Posterior cingulate gyrus (tissue), 11 donors: ENCODE measurements at places on chromosomes 1 and 21.
A peak's percentile ranks its signal among the peaks of the same experiment; 100 is the strongest.

GRCh38 chr1:198019126-198019525, 102.0 kb downstream of the LHX9 start:
- DNase-seq, result no peak

DNA sequence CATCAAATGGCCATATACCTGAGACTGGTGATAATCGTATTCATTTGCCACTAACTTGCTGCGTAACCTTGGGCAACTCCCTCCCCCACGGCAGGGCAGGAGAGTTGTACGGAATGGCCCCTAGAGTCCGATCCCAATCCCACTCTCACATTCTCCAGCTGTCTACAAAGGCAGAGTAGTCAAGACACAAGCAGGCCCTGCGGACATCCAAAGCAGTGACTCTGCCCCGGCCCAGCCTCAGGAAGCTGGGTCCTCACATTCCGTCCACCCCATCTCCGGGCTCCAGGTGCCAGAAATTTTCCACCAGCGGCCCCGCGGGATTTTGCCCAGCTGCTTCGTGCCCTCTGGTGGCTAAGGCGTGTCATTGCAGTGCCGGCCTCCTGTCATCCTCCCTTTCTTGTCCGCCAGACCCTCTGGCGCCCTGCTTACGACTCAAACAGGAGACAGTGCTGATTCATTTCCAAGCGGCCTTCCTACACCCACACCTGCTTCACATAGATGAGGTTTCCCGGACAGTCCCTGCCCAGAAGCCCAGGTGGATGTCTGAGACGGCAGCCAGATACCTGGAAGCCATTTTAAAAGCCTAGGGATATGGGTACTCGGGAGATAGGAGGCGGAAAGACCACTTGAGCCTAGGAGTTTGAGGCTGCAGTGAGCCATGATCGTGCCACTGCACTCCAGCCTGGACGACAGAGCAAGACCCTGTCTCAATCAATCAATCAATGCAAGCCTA, 2.9 kb upstream of the S100A2 start:
- peak; percentile 96 for DNase-seq

DNA sequence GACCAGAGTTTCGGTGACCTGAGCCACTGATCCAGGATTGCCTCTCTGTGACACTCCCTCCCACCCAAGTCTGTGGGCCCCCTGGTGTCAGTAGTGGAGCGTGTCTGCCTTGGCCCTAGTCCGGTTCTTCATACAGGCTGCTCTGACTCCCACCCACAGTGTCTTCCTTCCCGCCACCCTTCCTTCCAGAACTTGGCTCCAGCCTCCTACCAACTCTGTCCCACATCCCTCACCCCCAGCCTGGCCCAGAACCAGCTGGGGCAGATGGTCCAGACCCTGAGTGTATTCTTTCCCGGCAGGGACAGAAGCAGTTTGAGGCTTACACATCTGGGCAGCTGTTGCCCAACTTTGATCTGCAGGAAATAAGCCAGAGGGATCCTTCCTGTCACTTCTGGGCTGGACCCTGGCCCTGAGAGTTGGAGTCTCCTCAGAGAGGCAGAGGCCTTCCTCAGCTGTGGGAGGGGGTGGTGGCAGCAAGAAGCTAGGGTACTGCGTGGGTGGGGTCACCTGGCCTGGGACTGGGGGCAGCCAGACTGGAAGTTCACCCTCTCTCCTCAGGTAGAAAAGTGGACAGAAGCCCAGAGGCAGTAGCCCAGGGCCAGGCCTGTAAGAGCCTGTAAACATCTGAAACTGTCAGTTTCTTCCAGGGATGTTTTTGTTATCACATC, 43.1 kb upstream of the EPS8L3 start:
- DNase-seq, result no peak

GRCh38 chr1:115329965-115330364, 8.1 kb downstream of the NGF start:
- no peak for DNase-seq

DNA sequence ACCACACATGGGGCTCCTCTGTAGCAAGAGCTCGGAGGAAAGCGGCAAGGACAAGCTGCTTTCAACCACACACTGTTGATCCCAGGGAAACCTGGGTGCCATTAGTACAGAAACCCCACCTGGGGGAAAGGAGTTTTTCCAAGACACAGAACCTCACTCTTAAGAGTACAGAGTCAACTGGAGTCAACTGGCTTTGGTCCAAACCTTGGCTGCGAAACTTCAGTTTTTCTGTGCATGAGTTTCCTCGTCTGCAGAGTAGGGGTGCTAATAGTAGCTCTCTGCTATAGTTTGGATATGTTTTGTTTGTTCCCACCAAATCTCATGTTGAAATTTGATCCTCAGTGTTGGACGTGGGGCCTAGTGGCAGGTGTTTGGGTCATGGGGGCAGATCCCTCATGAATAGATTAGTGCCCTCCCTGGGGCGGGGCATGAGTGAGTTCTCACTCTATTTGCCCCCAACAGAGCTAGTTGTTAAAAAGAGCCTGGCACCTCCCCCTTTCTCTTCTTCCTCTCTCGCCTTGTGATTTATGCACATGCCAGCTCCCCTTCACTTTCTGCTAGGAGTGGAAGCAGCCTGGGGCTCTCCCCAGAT, 161.1 kb downstream of the PIGK start:
- DNase-seq, result no peak

DNA sequence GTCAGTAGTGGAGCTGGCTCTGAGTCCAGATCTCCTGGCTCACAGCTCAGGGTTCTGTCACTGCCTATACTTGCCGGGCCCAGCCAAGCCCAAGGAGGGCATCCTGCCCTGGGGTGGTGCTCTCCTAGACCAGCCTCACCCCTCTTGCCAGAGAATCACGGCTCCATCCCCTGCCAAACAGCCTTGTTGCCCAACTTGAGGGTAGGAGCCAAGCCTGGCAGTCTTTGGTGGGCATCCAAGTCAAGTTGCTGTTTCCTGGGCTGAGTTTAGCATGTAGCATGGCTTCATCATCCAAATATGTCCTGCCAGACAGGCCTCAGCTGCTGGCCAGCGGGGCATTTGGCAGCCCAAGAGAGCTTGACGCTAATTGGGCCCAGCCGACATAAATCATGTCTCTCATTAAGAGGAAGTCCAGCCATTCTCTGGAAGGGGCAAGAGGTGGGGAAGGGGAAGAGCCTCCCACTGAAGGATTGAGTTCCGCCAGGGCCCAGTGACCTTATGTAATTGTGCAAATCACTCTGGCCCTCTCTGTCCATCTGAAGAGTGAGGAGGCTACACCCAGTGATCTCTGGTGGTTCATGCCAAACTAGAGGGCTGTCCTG, 22.6 kb upstream of the TRABD2B start:
- DNase-seq, result no peak

DNA sequence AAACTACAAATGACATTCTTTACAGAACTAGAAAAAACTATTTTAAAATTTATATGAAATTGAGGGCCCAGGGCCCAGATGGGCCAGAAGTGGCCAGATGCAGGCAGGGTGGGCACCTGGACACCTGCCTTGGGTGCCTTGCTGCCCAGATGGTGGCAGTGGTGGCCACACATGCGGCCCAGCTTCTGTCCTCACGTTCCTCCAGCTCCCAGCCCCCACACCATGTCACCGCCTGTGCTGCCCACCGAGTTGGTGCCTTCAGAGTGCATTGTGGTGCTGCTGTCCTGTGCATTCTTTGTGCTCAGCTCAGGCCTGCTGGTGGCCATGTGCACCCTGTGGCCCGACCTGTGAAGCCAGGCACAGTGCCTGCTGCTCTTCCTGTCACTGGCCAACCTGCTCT, 216.8 kb upstream of the CXADR start:
- no peak for DNase-seq

GRCh38 chr1:46363121-46363520, 22.5 kb downstream of the NSUN4 start:
- no peak for DNase-seq
